Thyroid gland (tissue), 4 donors: ENCODE measurements at places on chromosomes 6 and 20.

DNA sequence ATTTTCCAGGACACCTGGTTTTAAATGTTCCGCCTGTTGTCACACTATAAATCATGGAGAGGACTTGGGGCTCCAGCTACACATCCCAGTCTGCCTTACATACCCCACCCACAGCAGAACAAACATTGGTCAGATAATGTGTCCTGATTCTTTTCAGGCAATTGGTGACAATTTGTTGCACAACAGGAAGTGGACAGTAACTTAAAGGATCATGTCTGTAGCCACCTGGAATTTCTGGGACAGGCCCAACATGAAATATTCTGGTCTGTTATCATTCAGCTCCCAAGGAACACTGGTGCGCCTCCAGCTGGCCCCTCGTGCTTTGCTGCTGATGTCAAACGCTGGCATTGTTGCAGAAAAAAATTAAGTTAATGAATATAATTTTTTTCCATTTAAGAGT is 117.2 kb downstream of the SOBP start:
- H3K27me3 ChIP-seq: no peaks in the 10 kb centered on the region
- H3K36me3 ChIP-seq: no peaks in the 10 kb centered on the region
- no peak overlapping the region for H3K4me3 ChIP-seq
- DNase-seq: no peak
- peaks cover 15% of the 10 kb centered on the region for H3K4me1 ChIP-seq

DNA sequence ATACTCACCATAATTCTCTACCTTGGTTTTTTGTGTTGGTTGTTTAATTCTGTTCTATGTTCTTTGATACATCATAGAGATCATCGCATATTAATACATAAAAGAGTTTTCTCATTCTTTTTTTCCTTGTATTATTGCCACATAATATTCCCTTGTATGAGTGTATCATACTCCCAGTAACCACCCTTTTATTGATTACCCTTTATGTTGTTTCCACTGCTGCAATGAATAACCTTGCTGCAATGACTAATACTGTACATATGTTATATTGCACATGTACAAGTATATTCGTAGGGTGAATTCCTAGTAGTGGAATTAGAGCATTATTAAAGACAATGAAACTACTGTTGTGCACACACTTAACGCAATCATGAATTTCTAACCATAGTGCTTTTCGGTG is 9.1 kb upstream of the SF3B5 start:
- DNase-seq: no peak
- no peaks in the 10 kb centered on the region for H3K27me3 ChIP-seq
- no peak overlapping the region for H3K27ac ChIP-seq
- H3K4me1 ChIP-seq: peaks cover 32% of the 10 kb centered on the region
- no peaks in the 10 kb centered on the region for H3K36me3 ChIP-seq

DNA sequence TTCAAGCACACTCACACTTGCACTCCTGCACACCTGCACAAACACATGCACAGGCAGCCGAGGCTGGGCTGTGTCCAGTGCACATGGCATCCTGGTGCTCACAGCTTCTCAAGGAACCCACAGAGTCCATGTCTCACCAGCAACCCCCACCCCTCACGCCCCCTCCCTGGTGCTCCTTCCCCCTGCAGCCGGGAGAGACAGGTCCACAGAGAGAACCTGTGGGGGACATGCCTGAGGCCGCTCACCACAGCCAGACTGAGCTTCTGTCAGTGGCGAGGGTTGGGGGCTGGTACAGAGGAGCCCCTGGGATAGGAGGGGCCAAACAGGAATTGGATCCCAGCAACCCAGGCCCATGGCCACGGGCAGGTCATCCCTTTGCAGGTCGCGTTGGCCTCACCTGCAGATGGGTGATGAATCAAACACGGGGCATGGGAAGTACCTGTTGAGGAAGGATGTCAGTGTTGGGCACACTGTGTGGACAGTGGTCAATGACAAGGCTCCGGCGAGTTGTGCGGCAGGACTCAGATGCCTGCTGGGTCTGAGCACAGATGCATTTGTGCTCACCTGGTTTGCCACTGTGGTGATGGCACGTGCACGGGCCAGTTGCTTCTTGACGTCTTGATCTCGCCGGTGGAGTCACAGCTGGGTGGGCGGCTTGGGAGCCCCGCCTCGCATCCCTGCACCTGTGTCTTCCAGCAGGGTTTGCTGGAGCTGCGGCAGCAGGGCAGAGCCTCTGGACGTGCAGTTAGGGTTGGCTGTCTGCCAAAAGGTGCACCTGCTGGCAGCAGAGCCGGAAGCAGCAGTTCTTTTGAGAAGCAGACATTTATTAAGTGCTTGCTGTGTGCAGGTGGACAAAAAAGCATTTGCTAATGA is 113.0 kb downstream of the ERMARD start:
- DNase-seq: peak; percentile 14
- no peaks in the 10 kb centered on the region for H3K27me3 ChIP-seq
- no peaks in the 10 kb centered on the region for H3K4me1 ChIP-seq
- H3K36me3 ChIP-seq: no peaks in the 10 kb centered on the region

DNA sequence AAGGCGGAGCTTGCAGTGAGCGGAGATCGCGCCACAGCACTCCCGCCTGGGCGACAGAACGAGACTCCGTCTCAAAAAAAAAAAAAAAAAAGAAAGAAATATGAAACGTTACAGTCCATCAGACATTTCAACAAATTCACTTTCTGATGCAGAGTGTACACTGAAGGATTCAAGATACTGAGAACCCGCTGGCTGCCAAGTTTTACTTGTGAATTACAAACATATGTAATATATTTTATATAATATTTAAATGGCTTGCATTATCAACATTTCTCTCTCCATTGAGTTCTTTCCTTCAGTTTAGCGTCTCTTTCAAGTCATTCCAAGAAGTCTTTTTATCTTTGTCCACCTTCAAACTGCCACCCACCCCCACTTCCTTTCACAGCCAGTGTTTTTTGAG is 240.9 kb upstream of the RNF217 start:
- no peak for DNase-seq
- H3K27ac ChIP-seq: no peak overlapping the region
- no peaks in the 10 kb centered on the region for H3K4me1 ChIP-seq
- H3K36me3 ChIP-seq: no peaks in the 10 kb centered on the region

DNA sequence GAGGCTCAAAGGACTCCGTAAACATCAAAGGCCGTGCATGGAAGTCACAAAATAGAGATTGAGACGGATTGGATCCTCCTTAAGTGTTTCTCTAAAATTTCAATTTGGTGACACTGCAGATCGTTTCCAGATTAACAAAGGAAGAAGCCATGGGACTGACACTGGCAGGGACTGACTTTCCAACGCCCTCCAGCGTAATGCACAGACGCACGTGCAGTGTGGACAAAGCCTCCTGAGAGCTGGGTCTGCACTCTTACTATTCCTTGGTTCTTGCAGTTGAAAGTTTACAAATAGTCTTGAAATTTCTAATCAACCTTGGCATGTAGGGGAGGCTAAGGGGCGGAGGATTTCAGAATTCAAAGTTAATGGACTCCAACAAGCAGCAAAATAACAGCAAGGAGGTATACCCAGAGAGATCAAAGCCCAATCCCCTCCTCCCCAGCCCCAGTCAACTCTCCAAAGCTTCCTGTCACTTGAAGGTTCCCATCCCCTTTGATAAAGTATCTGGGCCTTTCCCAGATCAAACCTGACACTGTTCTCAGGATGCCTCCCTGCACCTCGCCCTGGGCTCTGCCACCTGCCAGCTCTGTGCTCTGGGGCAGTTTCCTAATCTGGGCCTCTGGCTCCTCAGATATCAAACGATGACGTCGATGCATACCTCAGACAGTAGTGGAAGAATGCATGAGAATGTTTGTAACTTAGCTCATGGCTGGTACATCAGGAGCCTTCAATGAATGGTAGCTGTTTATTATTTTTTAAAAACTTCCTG is 106.5 kb upstream of the TRAF3IP2 start:
- H3K4me3 ChIP-seq: no peak overlapping the region
- H3K36me3 ChIP-seq: no peaks in the 10 kb centered on the region
- peaks cover 4% of the 10 kb centered on the region for H3K4me1 ChIP-seq
- no peaks in the 10 kb centered on the region for H3K27me3 ChIP-seq
- DNase-seq: no peak

GRCh38 chr6:27502508-27503435 is 29.9 kb upstream of the ZNF184 start:
- H3K36me3 ChIP-seq: no peaks in the 10 kb centered on the region
- DNase-seq: peak; percentile 39
- H3K27me3 ChIP-seq: peaks cover 6% of the 10 kb centered on the region
- H3K4me1 ChIP-seq: peaks cover 3% of the 10 kb centered on the region

- H3K4me1 ChIP-seq: no peaks in the 10 kb centered on the region
- no peaks in the 10 kb centered on the region for H3K36me3 ChIP-seq
- no peak overlapping the region for H3K27ac ChIP-seq
- H3K27me3 ChIP-seq: no peaks in the 10 kb centered on the region
- no peak for DNase-seq
Measured at GRCh38 chr20:57482148-57482547, 42.8 kb downstream of the CTCFL start.

- H3K36me3 ChIP-seq: no peaks in the 10 kb centered on the region
- H3K27me3 ChIP-seq: no peaks in the 10 kb centered on the region
- H3K4me3 ChIP-seq: no peak overlapping the region
- DNase-seq: no peak
Measured at GRCh38 chr6:98136333-98136732, 698.0 kb upstream of the POU3F2 start.

GRCh38 chr6:25138934-25139415 is 140.2 kb upstream of the CARMIL1 start:
- DNase-seq: no peak
- no peaks in the 10 kb centered on the region for H3K36me3 ChIP-seq
- peaks cover 48% of the 10 kb centered on the region for H3K4me1 ChIP-seq

DNA sequence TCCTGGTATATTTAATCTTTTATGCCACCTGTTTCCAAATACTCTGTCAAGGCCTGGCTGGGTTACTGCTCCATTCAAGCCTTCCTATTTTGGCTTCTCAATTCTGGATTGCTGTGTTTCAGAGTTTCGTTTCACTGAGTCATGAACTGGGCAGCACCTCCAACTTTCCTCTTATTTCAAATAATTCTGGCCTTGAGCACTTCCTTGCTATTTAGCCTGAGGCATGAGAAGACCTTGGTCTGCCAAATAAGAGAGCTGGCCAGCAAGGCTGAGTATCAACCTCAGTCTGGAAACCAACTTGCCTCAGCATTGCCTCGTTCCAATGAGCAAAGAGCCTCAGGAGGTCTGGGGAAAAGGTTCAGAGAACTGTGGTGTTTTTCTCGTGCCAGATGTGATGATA is 66.6 kb downstream of the TNFAIP3 start:
- no peak overlapping the region for H3K4me3 ChIP-seq
- H3K36me3 ChIP-seq: no peaks in the 10 kb centered on the region
- H3K4me1 ChIP-seq: no peaks in the 10 kb centered on the region
- no peak overlapping the region for H3K27ac ChIP-seq
- DNase-seq: no peak

- H3K27me3 ChIP-seq: no peaks in the 10 kb centered on the region
- H3K4me1 ChIP-seq: no peaks in the 10 kb centered on the region
- no peak overlapping the region for H3K4me3 ChIP-seq
- no peaks in the 10 kb centered on the region for H3K36me3 ChIP-seq
- H3K27ac ChIP-seq: no peak overlapping the region
Measured at GRCh38 chr6:39137245-39137644, 22.3 kb upstream of the SAYSD1 start.

- no peaks in the 10 kb centered on the region for H3K36me3 ChIP-seq
- no peak overlapping the region for H3K27ac ChIP-seq
Measured at GRCh38 chr6:21258665-21259064, 334.9 kb upstream of the SOX4 start.

DNA sequence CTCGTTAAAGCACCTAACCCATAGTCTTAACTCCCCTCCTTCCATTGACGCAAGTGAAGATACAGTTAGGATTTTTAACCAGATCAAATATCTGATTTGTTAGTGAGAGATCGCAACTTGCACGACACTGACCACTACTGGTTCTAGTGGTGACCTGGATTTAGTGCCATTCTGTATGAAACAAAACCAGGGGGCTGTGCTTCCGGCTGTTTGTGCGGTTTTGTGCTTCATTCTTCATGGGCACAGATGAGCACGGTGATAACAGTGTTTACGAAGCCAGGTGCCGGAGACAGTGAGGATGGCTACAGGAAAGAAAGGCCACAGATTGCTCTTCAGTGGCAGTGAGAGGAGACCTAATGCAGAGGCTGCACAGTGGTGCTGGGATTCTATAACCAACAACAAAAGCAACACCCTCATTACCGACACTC is 75.5 kb downstream of the NOL4L start:
- H3K27ac ChIP-seq: no peak overlapping the region
- H3K27me3 ChIP-seq: no peaks in the 10 kb centered on the region
- no peak for DNase-seq
- peaks cover 11% of the 10 kb centered on the region for H3K4me1 ChIP-seq

GRCh38 chr20:8385247-8385646 is 253.2 kb downstream of the PLCB1 start:
- peak; percentile 25 for DNase-seq
- peaks cover 5% of the 10 kb centered on the region for H3K4me1 ChIP-seq
- H3K27ac ChIP-seq: no peak overlapping the region

DNA sequence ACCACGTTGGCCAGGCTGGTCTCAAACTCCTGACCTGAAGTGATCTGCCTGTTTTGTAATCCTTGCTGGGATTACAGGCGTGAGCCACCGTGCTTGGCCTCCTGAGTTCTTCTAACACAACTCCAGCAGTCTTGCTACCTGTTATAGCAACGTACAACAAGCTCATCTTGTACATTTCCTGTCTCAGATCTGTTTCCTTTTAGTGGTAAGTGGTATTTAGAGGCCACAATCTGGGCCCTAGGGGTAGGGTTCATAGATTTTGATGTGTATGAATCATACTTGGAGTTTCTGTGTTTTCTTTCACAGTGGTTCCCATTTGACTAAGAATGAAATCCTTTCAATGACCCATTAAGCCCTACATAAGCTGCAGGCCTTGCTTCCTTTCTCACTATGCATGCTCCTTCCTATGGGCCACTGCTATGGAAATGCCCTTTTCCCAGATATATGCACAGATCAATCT is 27.1 kb upstream of the SYNCRIP start:
- no peak overlapping the region for H3K27ac ChIP-seq
- peaks cover 18% of the 10 kb centered on the region for H3K4me1 ChIP-seq
- no peaks in the 10 kb centered on the region for H3K27me3 ChIP-seq
- no peak overlapping the region for H3K4me3 ChIP-seq
- no peaks in the 10 kb centered on the region for H3K36me3 ChIP-seq
- DNase-seq: no peak

DNA sequence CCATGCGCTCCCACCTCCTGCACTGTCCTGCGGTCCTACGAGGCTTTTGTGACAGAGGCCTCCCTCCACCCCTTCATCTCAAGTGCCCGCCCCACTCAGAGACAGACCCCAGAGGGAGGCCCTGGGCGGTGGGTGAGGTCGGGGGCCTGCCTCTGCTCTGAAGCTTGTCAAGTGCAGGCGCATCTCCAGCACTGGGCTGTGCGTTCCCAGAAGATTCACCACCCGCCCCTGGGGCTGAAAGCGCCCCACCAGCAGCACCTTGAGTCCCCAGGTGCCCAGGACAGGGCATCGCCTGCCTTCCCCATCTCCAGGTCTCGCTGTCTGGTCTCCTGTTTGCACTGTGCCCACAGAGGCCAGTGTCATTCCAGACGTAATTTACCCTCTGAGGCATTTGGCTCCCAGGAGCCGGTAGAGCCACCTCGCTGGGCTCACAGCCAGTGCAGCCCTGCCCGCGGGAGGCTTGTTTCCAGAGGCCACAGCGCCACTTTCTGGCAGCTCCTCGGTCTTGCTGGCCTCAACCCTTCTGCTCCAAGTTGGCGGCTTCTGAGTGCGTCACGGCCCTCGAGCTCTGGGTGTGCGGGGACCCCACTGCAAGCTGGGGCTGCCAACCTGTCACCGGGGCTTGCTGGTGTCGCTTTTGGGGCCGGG is 191.1 kb downstream of the TAF4 start:
- H3K4me1 ChIP-seq: no peaks in the 10 kb centered on the region
- no peak overlapping the region for H3K27ac ChIP-seq
- H3K4me3 ChIP-seq: no peak overlapping the region
- no peak for DNase-seq

GRCh38 chr6:170130771-170131241 is 160.1 kb downstream of the DLL1 start:
- H3K27ac ChIP-seq: no peak overlapping the region
- no peaks in the 10 kb centered on the region for H3K27me3 ChIP-seq
- H3K36me3 ChIP-seq: no peaks in the 10 kb centered on the region
- no peak overlapping the region for H3K4me3 ChIP-seq
- no peak for DNase-seq
